ENCODE measurements at places on chromosomes 5 and 9.

DNA sequence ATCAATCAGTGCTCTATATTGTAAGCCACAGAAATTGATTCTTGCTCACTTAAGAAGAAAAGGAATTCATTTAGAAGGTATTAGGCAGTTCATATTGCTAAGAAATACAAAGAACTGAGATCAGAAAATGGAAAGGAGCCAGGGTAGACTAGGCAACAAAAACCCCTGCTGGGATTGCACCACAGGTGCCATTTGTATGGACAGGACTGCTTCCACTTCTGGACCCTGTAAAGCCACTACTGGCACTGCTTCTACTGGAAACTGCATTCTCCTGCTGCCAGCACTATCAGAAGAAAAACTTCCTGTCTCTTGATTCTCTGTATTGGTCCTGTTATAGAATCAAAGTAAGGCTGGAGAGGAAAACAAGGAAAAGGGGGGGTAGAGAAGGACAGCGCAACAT lies 45.9 kb downstream of the CERT1 start:
- DNase-seq, result no peak

DNA sequence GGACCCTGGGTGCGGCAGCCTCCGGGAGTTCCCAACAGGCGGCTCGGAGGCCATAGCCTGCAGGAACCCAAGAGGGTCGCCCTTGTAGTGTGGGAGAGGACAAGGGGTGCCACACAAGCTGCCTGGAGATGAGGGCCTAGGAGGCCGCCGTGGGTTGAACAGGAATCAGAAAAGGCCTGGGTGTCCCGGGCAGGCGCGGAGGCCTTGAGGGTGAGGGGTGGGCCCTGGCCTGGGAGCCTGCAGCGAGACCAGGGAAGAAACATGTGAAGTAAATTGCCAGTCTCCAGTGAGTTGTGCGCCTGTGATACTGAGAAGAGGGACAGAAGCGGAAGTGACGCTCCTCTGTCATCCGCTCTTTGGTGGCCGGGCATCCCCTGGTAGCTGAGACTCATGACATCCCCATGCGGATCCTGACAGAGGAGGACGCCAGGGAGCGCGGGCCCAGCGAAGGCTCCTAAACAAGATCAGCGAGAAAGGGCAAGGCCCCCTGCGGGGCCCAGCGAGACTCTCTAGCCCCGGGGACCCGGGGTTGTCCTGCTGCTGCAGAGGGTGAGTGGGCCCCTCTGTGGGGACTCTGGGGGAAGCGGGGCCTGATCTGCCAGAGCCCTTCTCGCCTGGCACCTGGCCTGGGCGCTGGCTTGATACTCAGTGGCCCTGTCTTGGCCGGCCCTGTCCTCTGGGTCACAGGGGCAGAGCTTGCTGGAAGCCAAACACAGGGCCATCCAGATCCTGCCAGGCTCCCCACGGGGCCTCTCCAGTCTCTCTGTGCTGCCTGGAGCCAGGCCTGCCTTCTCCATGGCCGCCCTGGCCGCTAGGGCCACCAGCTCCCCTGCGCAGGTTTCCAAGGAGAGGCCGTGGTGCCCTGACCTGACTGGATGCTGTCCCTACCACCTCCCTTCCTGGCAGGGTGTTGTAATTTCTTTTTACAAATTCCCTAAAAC lies 788.4 kb downstream of the TLE4 start:
- DNase-seq, result no peak

GRCh38 chr5:58926541-58926935 lies 343.7 kb downstream of the RAB3C start:
- DNase-seq, result no peak

DNA sequence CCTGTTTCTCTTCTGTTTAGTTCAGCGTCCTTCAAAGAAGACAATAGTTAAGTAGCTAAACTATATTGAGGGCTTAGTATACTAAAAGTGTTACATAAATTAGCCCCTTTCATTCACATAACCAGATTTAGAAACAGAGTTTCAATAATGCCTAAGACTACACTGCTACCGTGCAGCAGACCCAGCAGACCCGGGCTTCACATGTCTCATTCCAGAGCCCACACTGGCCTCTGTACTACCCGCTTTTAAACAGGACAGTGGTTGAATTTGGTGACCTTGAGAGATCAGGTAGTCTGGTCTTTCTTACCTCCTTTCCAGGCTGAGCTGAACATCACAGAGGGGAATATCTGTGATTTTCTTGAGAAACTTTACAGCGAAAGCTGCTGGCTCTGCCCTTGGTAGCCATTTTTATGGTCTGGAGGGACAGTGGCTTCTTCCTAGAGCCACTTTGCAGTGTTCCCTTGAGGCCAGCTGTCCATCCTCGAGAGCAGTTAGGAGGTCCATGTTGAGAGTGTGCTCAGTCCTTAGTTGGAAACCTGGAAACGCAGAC lies 56.5 kb downstream of the SLC22A5 start:
- no peak for DNase-seq

GRCh38 chr9:134272302-134273023 lies 53.8 kb upstream of the RXRA start:
- DNase-seq, result no peak

DNA sequence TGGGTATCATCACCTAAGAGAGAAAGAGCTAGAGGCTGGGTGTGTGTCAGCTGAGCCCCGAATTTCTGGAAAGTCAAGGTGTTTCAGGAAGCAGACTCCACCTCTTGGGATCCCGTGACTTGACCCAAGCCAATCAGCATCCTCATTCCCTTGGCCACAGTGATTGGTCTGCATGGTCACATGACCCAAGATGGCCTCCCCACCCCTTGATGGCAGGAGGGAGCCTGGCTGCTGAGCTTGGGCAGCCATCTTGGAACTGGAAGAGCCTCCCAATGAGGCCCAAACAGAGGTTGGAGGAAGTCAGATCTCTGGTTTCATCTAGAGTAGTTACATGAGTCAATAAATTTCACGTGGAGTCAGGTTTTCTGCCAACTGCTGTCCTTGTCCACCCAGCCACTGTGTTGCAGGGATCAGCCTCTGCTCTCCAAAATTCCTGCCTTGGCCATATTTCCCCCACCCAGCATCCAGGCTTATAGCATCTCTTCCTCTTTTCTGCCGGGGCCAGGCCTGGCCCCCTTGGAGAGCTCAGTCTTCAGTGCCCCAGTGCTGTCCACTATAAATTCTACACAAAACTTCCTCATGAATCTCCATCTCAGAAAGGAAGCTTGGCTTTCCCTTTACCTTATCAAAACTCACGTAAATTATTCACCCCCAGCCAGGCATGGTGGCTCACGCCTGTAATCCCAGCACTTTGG lies 17.2 kb upstream of the SUSD3 start:
- no peak for DNase-seq

GRCh38 chr5:10464173-10464572 lies 22.5 kb downstream of the ROPN1L start:
- no peak for DNase-seq

- no peak for DNase-seq
Observed at GRCh38 chr5:7245121-7245651, 150.8 kb upstream of the ADCY2 start.

DNA sequence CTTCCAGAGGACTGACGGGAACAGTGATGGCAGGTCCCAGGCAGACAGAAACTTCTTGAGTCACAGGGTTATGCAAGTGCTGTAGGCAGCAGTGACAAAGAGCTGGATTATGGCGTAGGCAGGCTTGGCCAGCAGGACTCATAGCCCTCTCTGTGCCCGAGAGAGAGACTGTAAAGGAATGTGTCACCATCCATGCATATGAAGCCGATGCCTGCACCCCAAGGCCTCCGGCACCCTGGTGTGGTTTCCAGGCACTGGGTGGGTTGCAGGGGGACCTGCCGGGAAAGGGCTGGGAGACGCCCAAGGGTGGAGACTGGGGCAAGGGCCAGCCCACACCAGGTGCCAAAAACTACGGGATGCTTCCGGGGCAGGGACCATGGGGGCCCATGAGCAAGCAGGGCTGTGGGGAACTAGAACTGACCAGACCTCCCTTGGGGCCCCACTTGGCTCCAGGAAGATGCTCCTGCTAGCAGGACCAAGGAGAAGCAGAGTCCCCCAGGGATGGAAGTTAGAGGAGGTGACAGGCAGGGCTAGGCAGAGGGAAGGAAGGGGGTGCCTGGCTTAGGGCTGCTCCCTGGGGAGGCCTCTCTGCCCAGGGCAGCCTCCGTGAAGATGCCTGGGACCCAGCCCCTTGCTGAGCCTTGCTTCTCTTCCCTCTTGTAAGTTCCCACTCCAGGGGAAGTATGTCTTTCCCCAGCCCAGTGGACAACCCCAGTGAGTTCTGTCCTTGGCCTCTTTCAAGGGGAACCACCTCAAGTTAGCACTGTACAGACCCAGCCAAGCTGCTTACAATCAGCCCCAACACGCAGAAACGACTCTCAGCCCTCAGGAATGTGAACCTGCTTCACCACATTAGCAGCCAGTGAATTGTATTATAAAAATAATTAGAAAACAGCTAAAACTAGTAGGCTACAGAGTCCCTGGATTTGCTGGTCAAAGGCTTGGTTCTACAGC lies 10.5 kb upstream of the IPPK start:
- no peak for DNase-seq

DNA sequence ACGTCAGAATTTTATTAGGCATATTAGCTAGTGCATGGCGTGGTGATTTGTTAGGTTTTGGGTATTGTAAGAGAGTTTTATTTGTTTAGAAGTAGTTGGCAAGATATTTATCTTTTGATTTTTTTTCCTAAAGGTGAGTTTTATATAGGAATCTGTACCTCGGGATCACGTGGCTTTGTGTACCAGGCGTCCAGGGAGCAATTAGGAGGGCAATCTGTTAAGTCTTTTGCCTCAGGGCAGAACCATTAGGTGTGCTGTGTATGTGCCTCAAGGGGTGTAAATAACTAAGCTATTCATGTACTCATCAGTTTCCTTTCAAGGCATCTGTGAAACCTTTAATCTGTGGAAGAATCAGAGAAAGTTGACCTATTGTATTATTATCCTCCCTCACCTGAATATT lies 39.4 kb downstream of the ZSWIM6 start:
- no peak for DNase-seq

DNA sequence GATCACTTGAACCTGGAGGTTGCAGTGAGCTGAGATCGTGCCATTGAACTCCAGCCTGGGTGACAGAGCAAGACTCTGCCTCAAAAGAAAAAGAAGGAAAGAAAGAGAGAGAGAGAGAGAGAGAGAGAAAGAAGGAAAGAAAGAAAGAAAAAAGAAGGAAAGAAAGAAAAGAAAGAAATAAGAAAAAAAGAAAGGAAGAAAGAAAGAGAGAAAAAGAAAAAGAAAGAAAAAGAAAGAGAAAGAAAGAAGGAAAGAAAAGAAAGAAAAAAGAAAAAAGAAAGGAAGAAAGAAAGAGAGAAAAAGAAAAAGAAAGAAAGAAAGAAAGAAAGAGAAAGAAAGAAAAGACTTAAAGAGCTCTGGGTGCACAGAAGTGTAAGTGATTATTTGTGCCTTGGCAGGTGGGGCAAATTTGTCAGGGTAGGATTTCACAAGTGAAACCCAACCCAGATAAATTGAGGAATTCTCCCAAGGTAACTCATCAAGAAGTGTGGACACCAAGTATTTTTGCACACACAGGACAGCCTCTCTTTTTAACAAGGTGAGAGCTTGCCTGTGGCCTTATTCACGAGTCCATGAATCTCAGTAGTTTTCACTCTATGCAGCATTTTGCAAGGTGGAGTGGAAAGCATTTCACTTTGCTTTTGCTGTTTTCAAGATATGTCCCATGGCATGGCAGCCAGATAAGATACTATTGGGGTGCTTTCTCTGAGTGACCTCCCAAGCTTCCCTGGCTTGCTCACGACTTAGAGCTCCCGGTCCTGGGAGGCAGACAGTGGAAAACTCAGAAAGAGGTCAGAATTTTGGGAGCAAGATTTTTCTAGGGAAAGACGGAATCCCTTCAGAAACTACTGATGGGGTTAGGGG lies 57.8 kb downstream of the C9orf153 start:
- no peak for DNase-seq

DNA sequence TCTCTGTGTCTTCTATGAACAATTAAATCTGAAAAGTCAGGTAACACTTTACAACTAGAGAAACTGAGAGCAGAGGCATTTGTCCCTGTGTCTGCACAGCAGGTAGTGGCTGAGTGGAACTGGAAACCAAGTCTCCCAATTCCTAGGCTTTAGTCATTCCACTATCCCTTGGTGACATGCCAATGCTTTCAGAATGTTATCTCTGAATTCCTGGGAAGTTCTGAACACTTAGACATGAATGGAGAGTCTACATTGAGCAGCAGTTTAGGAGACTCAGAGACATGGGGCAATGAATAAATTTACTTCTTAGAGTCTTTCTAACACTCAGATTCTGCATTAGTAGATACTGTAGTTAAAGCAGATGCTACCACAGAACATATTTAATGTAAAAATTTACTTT lies 94.8 kb upstream of the APC start:
- DNase-seq, result no peak

DNA sequence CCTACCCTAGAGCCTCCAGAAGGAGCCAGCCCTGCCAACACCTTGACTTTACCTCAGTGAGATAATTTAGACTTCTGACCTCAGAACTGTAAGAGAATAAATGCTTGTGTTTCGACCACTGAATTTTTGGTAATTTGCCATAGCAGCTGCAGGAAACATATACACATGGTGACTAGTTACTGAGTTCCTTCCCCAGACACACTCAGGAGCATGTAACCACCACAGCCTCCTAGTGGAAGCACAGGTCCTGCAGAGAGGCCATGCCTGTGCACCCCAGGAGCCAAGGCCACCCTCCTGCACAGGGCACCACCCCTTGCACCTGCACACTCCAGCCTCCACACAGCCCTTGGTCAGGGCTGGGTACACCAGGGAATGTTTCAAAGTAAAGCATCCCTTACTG lies 7.6 kb upstream of the CAMSAP1 start:
- no peak for DNase-seq

DNA sequence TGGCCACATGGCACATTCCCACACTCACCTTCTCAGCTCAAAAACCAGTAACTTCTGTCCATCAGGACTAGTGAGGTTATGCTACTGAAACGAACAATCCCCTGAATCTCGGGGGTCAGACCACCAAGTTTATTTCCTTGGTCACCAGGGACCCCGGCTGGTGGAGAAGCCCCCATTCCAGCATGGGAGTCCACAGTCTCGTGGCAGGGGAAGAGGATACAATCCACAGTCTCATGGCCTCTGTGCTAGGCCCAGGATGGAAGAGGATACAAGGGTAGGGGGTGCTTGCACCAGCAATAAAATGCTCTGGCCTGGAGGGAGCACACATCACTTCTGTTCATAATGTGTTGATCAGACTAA lies 7.4 kb upstream of the CARD19 start:
- DNase-seq, result no peak

DNA sequence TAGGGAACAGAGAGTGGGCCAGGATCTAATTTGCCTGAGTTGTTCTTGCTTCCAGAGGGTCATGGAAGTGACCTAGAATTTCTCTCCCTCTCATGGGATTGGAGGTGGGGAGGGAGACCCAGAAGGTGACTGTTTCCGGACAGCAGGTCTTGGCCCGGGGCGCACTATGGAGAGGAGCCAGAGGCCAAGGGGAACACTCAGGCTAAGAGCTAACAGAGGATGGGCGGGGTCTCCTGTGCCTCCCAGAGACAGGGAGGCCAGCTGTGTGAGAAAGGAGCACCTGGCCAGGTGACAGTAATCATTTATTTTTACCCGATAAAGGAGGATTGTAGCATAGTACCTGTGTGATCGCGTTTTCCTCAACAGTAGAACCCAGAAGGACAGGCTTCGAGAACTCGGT lies 50.9 kb upstream of the ANKH start:
- no peak for DNase-seq

- DNase-seq, result no peak
Observed at GRCh38 chr5:34500236-34500847, 155.8 kb upstream of the RAI14 start.

Measured in stimulated activated CD8-positive, alpha-beta memory T cell treated with anti-CD3 and anti-CD28 coated beads, Interleukin-7, amount 100 ng/mL, for 4 hours (primary cell).